ENCODE measurements at places on chromosomes 11 and 22. TPM values are rescaled to one million over a fixed set of nuclear protein-coding genes. Genes with fewer than 3 reads are reported as not detected.

CSF2RB gene
- 5.0 TPM for total RNA-seq

C11orf86 gene
- not detected for total RNA-seq

ADM2 gene
- 2.6 TPM for total RNA-seq

LRRC4C gene
- total RNA-seq, result not detected

UBE4A gene
- 45.0 TPM for total RNA-seq

C11orf16 gene
- total RNA-seq, result not detected

UBQLN3 gene
- total RNA-seq, result not detected

CCDC81 gene
- total RNA-seq, result 0.67 TPM

EIF3M gene
- total RNA-seq, result 362 TPM

EHF gene
- not detected for total RNA-seq

RBMXL2 gene
- total RNA-seq, result not detected

MPPED1 gene
- not detected for total RNA-seq

GSTT2B gene
- not detected for total RNA-seq

NRGN gene
- total RNA-seq, result 0.57 TPM

SLC37A2 gene
- total RNA-seq, result 0.36 TPM

ACR gene
- total RNA-seq, result not detected

CHRM1 gene
- total RNA-seq, result not detected

PRDX5 gene
- total RNA-seq, result 116 TPM

THRSP gene
- not detected for total RNA-seq

TMA7B gene
- total RNA-seq, result 0.86 TPM

KCNK4 gene
- total RNA-seq, result not detected

GNG3 gene
- total RNA-seq, result not detected

HDAC10 gene
- total RNA-seq, result 54.5 TPM

CAVIN3 gene
- total RNA-seq, result not detected

SCUBE2 gene
- 0.40 TPM for total RNA-seq

PHETA2 gene
- 1.5 TPM for total RNA-seq

RASSF10 gene
- total RNA-seq, result not detected

KMT5B gene
- 30.6 TPM for total RNA-seq

YPEL1 gene
- total RNA-seq, result 14.2 TPM

GPHA2 gene
- not detected for total RNA-seq

BIK gene
- not detected for total RNA-seq

MRGPRF gene
- total RNA-seq, result not detected

ESAM gene
- total RNA-seq, result 0.17 TPM

SAC3D1 gene
- total RNA-seq, result 7.6 TPM

BEST1 gene
- total RNA-seq, result 1.9 TPM

RELT gene
- 58.0 TPM for total RNA-seq

TRAPPC4 gene
- total RNA-seq, result 82.3 TPM

SLC25A18 gene
- total RNA-seq, result not detected

OR8D4 gene
- not detected for total RNA-seq

TEX12 gene
- not detected for total RNA-seq

HTR3B gene
- total RNA-seq, result not detected

APOA5 gene
- not detected for total RNA-seq

CDKN1C gene
- 1.2 TPM for total RNA-seq

SERPING1 gene
- not detected for total RNA-seq

MUC2 gene
- total RNA-seq, result not detected

CHCHD10 gene
- 50.7 TPM for total RNA-seq

OR51B4 gene
- total RNA-seq, result not detected

LYVE1 gene
- total RNA-seq, result not detected

KLHL35 gene
- total RNA-seq, result 1.5 TPM

DEFB131B gene
- total RNA-seq, result not detected

TRIM6 gene
- 0.31 TPM for total RNA-seq

PPM1F gene
- 28.8 TPM for total RNA-seq

PATE2 gene
- 0.42 TPM for total RNA-seq

NPAS4 gene
- not detected for total RNA-seq

MYBPC3 gene
- total RNA-seq, result not detected

P4HA3 gene
- total RNA-seq, result not detected

DDI1 gene
- total RNA-seq, result not detected
